ENCODE measurements at places on chromosomes 2 and 18.

DNA sequence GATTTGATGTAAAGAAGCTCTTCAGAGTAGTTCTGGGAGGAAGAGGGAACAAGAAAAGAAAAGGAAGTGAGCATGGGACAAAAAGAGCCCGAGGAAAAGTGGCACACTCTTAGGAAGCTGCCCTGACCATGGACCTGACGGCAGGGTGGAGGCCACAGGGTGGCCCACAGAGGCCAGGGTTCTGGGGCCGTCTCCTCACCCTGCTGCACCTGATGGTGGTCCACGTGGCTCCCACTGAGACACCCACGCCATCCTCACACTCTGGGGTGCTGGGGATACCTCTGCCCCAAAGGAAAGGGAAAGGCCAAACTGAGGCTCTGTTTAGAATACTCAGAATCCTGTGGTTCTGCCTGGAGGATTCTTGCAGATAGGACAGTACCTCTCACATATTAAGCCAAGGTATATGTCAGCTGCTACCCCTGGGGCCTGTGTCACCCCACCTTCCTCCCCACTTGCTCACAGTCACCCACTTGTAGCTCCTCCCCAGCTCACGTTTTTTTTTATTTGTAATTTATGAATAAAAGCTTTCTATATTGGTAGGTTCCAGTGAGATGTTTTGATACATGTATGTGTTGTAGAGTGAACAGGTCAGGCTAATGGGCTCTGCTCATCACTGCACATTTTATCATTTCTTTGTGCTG, 171.1 kb downstream of the LDLRAD4 start:
- no peak for DNase-seq

DNA sequence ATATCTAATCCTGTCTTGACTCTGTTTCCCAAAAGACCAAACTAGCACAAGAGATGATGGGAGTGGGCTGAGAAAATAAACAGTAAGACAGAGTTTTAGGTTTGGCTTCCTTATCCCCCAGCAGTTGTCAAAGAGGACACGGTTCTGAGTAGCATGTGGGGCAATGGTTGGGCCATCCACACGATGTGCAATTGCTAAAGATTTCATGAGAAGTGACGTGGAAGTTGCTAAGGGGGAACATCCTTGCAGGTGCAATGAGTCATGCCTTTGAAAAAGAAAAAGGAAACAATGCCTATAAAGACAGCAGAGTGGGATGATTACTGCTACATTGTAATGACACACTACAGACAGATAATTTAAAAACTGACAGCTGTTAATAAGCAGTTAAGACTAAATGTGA, 1395.8 kb downstream of the LRP1B start:
- DNase-seq: no peak

- no peak for DNase-seq
Measured at GRCh38 chr18:1371724-1372123, 467.1 kb downstream of the ADCYAP1 start.

DNA sequence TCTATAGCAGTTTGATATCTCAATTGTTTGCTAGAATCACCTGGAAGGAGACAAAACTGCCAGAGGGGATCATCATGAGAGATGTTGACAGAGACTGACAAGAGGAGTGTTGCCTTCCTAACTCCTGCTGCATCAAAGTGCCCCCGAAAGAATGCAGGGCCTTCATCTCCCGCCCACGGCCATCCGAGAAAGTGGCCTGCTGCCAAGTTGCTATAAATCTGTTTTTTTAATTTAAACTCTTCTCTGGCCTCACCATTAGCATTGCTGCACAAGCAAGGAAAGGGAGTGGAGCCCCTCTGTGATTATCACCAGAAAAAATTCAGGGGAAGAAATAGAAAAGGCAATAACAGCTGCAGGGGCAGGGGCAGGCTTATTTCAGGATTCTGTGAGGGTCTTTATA, 238.1 kb upstream of the EPHA4 start:
- no peak for DNase-seq

All from nucleus accumbens (tissue), 56 donors.